Vagina (tissue), 2 donors: ENCODE measurements at places on chromosomes 1 and 21. TPM values are rescaled to one million over a fixed set of nuclear protein-coding genes. Genes with fewer than 3 reads are reported as not detected.

GRCh38 chr1:90340606-90341005 lies 345.7 kb downstream of the ZNF326 start:
- no peaks in the 10 kb centered on the region for H3K27me3 ChIP-seq
- H3K4me1 ChIP-seq, result no peaks in the 10 kb centered on the region
- no peak for DNase-seq
- no peak overlapping the region for H3K27ac ChIP-seq

GRCh38 chr1:30514137-30514654 lies 209.2 kb downstream of the MATN1 start:
- peaks cover 4% of the 10 kb centered on the region for H3K4me1 ChIP-seq
- no peak overlapping the region for H3K27ac ChIP-seq
- H3K36me3 ChIP-seq, result no peaks in the 10 kb centered on the region
- no peak for DNase-seq
- no peaks in the 10 kb centered on the region for H3K27me3 ChIP-seq
- H3K4me3 ChIP-seq, result no peak overlapping the region

DNA sequence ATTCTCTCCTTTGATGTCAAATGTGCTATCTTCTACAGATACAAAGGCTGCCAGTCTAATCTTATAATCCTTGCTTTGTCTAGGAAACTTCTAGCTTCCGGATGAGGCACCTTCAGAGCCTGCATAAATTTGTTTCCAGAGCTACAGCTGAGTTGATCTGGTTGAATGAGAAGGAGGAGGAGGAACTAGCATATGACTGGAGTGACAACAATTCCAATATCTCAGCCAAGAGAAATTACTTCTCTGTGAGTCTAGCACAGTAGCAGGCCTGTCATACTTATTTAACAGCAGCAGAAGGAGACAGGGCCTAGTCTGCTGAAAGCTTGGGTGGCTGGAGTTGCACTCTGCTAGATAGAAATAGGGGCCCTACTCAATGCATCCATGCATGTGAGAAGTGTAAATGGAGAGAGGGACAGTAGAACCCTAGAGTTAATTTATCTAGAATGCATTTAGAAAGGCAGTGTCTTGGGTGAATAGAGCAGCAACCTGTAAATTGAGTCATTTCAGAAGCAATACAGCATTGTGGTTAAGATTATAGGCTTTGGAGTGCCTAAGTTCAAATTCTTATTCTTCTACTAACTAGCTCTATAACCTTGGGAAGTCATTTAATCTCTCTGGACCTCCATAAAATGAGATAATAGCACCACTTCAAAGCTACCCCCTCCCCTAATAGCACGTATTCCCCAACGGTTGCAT lies 89.0 kb downstream of the MACF1 start:
- H3K4me3 ChIP-seq, result no peak overlapping the region
- H3K36me3 ChIP-seq, result peaks cover 5% of the 10 kb centered on the region
- no peak overlapping the region for H3K27ac ChIP-seq
- no peak for DNase-seq
- H3K4me1 ChIP-seq, result peaks cover 9% of the 10 kb centered on the region

- no peaks in the 10 kb centered on the region for H3K27me3 ChIP-seq
- H3K36me3 ChIP-seq, result no peaks in the 10 kb centered on the region
- peaks cover 16% of the 10 kb centered on the region for H3K4me1 ChIP-seq
- DNase-seq, result no peak
- peak overlapping the region; percentile 41 for H3K27ac ChIP-seq
These were observed 53.8 kb upstream of the BCL10 start for GRCh38 chr1:85330214-85330631.

The CHODL gene
- total RNA-seq, result 3.2 TPM
